ENCODE measurements at places on chromosomes 5 and 9.

- peak; percentile 30 for DNase-seq
Observed at GRCh38 chr5:152505442-152506042, 100.5 kb upstream of the NMUR2 start.

- no peak for DNase-seq
Observed at GRCh38 chr5:73858054-73858453, 232.1 kb downstream of the ARHGEF28 start.

DNA sequence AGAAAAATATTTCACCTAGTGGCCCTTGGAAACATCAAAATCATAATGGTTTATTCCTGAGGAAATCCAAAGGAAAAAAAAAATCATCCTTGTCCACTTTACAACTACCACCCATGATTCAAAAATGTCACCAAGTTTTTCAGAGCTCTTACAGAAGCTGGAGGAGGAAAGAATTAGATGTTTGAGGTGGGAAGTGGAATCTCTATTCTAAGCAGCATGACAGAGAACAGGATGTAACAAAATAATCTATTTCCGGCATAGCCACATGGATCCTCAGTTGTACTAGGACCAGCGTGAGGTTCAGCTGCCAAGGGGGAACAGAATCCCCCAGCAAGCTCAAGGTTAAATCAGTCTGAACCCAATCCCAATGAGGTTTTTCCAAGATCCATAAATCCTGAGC lies 40.2 kb downstream of the FBXW11 start:
- no peak for DNase-seq

GRCh38 chr9:14323083-14323971 lies 9.4 kb upstream of the NFIB start:
- no peak for DNase-seq

DNA sequence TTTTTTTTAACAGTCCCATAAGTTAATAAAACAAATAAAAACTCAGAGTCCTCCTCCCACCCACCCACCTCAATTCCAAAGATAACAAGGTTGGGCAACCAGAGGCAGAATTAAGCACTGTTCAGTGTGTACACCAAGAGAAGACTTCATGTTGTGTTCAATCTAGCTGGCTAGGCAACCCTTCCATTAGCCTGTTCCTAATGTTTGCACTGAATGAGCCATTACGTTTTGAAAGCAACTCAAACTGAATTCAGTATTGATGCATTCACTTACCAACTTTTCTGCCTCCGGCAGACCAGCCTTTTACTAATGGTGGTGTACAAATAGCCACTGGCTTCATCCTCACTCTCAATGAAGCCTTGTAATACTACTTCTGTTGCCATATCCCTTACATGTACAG lies 47.5 kb downstream of the PBX3 start:
- no peak for DNase-seq

DNA sequence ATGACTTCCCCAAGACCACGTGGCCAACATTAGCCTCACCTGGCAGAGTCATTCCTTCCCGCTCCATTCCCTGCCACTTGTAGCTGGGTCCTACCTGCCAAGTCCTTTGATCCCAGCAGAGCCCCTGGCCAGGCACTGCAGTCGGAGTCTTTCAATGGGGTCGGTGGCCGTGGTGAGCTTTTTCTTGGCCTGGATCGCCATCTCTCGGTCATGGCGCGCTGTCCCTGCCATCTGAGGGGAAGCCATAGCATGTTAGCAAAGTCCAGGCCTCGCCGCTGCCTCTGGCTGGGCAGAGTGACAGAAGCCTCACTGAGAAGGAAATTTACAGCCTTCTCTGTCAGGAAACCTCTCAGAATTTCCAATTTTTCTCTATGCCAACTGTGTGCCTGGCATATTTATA lies 17.5 kb downstream of the CAPSL start:
- DNase-seq: no peak

DNA sequence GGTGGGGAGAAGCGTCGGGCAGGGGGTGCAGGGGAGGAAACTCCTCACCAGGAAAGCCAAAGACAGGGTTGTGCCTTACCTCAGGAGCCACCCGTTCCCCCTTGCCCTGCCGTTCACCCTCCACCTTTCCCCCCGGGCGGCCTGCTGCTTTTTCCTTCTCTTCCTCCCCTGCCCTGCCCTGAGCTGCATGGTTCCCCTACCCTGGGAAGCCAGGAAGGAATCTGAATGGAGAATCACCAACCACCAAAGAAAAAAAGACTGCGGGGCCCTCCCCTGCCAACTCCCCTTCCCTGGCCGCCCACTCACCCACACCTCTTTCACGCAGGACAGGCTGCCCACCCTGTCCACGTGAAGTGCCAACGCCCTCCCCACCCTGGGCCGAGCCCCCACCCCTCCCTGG lies 820 bp upstream of the NFX1 start:
- no peak for DNase-seq

GRCh38 chr9:126605792-126606482 lies 7.8 kb upstream of the LMX1B start:
- DNase-seq: no peak

GRCh38 chr5:36664766-36665165 lies 58.4 kb downstream of the SLC1A3 start:
- no peak for DNase-seq

DNA sequence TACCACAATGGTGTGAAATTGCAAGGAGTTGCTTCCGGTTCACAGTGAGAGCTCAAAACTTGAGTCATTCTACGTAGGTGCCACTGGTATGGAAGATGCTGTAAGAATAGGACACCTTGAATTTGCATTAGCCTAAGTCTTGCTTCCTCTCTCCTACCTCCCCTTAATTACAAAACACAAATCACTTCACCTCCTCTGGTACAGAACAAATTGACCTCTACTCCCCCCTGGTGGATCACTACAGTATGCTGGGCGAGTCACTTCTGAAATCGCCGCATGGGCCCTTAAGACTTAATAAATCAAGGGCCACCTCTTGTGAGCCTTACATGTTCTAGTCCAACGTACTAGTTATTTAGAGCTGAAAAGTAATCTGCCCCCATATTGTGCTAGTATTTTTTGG lies 145.3 kb upstream of the SMARCA2 start:
- DNase-seq: no peak

DNA sequence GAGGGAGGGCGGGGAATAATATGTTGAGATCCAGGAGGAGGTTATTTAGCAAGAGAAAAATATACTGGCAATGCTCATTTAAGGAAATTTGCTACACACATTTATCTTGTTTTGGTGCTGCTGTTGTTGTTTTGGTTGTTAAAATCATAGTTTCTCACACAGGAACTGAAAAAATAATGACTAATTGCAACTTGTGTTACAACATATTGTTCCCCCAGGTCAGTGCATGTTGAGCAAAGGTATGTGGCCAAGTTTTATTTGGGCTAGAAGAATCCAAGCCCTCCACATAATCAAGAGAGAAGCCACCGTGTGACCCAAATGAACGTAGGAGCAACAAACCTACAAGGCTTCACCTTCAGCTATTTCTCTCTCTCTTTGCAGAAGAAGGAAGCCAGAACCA lies 220.3 kb upstream of the DAPK1 start:
- DNase-seq: no peak

DNA sequence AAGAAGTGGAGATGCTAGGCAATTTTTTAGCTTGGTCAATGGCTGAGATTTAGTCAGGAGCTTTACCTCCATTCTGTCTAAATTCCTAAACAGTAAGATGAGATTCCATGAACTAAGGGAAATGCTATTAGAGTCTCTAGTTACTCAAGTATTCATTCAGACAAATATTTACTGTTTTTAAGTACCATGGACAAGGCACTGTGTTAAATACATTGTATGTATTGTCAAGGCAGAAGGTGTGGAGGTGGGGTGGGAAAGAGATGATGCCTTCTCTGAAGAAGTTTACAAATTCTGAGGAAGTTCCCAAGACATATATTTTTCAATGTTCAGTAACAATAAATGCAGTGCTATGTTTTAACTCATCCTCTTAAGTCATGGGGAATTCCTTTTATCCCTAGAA lies 459.9 kb upstream of the NMUR2 start:
- DNase-seq: no peak

DNA sequence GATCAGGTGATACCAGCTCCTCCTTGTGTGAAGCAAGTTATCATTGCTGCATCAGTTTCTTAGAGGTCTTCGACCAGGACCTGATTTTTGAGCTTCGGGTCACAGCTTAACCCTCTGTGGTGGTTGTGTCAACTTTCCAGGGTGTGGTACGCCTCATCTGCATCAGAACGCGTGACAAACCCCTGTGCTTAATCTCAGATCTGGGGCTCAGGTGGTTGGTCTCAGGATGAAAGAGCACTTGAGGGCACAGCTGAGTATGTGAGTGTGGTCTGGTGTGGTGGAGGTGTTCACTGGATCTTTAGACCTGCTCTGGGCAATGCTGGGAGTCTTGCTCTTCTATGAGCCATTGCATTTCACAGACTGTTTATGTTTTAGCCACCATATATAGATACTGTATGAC lies 64.1 kb downstream of the OSTF1 start:
- no peak for DNase-seq

DNA sequence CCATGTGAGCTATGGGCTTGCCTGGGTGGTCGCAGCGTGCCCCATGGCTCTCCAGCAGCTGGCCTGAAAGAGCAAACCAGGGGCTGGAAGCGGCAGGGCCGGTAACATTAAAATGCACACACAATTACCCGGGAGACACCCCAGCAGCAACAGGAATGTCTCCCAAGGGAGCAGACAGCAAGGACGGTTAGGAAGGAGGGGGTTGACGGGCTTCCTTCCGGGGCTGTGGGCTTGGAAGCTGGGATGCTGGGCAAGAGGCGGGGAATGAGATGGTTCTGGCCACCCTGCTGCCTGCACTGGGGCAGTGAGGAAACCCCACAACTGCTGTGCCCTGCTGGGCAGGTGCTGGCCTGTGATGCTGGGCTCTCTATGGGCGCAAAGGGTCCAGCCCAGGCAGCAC lies 71.8 kb upstream of the ADAMTS2 start:
- DNase-seq: no peak

DNA sequence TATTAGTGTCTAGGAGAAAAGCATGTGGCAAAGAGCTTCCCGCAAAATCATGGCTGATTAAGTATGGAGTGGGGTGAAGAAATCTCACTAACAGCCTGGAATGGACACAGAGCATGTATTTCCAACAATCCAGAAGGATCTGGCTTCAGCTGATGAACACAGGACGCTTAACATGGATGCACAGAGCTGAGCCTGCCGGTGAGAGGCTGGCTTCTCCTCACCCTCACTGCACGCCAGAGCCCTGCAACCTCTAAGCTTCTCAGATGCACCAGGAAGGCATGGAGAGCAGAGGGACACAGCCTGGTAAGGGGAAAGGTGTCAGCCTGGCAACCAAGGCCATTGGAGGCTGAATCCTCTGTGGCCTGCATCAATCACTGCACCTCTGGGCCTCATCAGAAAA lies 298.5 kb downstream of the TRIM32 start:
- no peak for DNase-seq

- DNase-seq: no peak
Observed at GRCh38 chr9:28287455-28287854, 714.2 kb upstream of the C9orf72 start.

DNA sequence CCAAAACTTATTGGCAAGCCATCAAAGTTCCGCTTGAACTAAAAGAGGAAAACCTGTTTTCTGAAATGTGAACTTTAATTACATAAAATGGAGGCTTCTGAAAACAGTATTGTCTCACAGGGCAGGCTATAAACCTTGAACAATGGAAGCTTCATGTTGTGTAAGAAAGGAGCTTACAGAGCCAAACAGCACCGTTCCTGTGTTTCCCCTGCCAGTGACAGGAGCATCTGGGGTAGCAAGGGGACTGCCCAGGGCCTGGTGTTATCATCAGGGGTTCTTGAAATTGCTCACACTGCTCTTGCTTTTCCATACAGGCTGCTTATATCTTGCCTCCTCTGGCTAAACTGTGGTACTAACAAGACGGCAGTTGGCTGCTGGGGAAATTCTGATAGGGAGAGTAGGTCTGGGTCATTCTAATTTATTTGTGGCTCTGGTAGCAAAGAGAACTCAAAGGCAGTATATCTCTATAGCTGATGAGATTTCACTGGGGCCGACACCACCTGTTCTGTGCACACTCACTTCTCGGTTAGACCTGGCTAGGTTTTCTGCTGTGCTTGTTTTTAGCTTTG lies 40.4 kb downstream of the BASP1 start:
- no peak for DNase-seq

DNA sequence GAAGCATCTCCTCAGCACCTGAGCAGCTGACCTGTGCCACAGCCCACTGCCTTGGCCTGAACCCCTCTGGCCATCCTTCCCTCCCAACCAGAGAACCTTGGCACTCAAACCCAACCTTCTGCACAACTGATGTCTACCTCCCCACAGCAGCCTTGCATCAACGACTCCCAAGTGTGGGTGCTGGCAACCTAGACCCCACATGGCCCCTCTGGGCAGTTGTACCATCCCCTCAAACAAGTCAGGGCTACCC lies 10.3 kb downstream of the SEPTIN8 start:
- DNase-seq: no peak

DNA sequence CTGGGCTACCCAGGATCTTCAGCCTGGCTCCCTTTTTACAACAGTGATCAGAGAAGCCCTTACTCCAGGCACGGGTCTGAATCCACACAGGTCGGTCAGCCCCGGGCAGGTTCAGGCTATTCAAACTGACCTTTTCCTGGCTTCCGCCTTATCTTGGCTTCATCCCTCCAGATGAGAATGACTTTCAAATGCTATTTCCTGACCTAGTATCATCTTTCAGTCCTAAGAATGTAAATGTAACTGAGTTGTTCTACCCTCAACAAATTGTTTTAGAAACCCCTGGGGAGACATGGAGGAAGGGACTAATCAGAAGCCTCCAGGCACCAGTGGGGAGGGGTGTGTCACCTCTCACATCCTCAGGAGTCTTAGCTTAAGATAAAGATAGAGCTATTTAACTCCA lies 213.2 kb downstream of the EPB41L4A start:
- no peak for DNase-seq

GRCh38 chr5:113163328-113163727 lies 186.7 kb downstream of the DCP2 start:
- no peak for DNase-seq

GRCh38 chr9:86036555-86036954 lies 62.8 kb downstream of the GOLM1 start:
- no peak for DNase-seq

GRCh38 chr5:159969966-159970365 lies 39.0 kb upstream of the TTC1 start:
- DNase-seq: no peak

GRCh38 chr5:76952795-76953536 lies at the start of gene CRHBP:
Gene CRHBP (plus strand): TSS chr5:76953045. CDS start chr5:76953135, 90 bp downstream.
- DNase-seq: no peak

DNA sequence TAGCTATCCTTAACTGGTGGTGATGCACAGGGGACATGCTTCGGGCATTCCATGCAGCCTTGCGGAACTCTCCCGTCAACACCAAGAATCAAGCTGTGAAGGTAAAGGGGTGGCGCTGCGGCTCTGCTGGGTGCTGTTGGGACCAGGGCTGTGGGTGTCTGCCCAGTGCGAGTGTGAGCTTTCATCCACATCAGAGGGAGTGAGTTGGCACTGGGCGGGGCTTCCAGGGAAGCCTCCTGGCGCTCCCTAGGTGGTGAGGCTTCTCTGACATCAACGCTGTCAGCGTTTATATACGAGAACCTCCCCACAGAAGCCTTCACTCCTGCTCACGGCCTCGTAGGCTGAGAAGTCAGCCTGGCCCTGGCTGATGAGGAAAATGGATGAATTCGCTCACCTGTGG lies 11.7 kb downstream of the ARPC5L start:
- no peak for DNase-seq
